ENCODE measurements at places on chromosomes 7 and 10.

DNA sequence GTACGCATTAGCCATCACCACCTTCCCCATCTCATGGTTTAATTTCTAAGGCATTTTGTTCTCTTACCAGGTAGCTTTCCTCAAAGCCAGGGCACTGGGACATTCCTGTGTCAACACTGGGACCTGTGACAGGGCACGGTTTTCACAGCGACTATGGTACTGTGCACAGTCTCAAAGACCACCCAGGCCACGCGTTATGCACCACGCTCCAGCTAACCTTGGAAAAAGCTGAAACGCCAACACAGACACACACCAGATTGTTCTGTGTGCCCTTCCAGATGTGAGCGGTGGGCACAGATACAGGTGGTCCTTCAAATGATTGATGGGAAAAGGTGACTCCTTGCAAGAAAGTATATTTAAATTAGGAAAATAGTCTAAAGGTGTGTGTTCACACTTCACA is 337.3 kb downstream of the WDR37 start:
- DNase-seq: no peak

DNA sequence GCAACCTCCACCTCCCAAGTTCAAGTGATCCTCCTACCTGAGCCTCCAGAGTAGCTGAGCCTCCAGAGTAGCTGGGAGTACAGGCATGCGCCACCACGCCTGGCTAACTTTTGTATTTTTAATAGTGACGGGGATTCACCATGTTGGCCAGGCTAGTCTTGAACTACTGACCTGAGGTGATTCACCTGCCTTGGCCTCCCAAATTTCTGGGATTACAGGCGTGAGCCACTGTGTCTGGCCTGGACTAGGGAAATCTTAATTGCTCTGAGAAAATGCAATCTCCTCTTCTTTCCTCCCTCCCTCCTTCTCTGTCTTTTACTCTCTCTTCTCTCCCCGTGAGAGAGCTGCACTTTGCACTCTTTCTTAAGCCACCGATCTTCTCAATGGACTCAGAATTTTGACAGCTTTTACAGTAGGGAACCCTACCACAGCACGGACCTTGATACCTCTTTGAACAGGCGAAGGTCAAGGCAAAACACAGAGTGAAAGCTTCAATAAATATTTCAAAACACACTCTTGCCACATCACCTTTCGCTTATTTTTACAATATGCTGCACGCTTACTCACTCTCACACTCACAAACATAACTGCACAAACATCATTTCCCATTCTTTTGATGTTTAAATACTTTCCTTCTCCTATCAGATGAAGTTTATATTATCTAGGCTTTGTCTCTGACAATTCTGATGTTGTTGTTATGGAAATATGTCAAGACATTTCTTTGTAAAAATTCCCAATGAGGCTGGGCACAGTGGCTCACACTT is 173.4 kb upstream of the NRP1 start:
- DNase-seq: no peak

DNA sequence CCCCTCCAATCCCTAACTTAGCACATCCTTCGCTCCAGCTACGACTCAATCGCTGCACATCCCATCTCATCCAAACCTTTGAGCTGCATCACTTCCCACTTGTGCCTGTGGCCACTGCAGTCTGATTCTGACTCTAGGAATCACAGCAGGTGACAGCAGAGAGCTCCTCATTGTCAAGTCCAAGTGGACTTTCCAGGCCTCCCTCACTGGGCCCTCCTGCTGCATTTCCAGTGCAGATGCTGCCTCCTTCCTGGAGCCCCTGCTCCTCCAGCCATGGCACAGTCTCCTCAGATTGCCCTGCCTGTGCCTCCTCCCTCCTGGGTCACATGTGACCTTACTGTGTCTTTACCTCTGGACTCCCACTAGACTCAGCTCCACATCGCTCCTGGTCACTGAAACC is 157.3 kb downstream of the USP6NL start:
- DNase-seq: no peak

DNA sequence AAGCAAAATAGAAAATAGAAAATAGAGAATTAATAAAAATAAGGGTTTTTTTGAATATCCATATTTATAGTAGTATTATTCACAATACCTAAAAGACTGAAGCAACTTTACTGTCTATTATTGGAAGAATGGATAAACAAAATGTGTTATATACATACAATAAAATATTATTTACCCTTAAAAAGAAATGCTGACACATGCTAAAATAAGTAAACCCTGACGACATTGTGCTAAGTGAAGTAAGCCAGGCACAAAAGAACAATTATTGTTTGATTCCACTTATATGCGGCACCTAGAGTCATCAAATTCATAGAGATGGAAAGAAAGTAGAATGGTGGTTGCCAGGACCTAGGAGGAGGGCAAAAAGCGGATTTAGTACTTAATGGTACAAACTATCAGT is 39.0 kb downstream of the LRRC17 start:
- no peak for DNase-seq

DNA sequence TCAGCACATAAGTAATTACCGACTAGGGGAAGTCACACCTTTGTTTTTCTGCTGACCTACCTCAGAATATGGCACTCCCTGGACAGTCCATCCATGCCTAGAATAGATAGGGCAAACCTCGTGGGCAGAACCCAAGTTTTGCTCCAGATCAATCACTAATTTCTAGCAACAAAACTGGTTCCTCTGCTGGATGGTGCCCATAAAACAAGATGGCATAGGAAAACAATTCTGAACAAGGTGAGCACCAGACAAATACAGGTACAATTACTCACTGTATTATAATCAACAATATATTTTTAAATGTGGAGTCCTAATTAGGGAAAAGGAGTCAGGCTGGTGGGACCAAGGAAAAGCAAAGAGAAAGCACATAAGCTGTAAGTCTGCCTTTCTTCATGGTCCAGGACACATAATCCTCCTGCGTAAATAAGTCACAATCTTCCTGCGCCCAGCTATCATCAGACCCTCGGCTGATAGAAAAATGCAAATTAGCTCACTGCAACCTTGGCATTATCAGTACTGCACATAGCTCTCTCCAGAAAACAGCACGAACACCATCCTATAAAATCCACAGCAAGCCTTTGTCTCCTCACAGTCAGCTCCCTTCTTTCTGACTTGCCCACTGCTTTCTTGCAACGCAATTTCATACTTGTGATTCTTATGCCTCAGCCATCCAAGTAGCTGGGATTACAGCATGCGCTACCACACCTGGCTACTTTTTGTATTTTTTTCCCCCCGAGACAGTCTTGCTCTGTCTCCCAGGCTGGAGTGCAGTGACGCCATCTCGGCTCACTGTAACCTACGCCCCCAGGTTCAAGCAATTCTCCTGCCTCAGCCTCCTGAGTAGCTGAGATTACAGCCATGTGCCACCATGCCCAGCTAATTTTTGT is 15.1 kb downstream of the URGCP start:
- DNase-seq: no peak

DNA sequence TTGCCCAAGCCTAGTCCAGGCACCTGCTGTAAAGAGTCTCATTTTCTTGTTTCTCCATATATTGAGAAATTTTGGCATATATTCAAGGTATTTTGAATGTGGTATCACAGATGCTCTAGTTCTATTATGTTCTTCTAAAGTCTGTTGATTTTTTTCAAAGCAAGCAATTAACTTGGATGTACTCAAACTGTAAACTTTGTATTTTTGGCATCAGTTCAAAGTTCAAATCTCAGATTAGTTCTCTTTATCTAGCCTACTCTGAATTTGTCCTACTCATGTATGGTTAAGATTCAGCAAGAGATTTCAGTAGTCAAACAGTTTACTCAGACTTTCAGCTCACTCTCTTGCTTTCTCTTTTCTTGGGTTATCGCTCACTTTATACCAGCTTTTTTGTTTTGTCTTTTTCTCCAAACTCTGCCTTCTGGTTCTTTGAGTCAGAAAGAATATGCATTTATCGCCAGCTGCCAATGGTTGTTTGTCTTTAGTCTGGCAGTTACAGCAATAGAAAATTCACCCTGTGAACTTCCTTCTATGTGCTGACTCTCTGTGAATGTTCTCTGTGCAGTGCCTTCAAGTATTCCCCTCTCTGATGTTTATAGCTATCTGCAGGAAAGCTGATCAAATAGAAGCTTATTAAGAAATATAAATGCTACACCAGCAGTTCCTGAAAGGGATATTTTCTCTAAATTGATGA is 56.0 kb downstream of the ANKRD7 start:
- no peak for DNase-seq

- DNase-seq: no peak
Observed at GRCh38 chr10:77603534-77603927, 34.1 kb downstream of the KCNMA1 start.

- no peak for DNase-seq
Observed at GRCh38 chr7:151665368-151665767, 145.7 kb upstream of the RHEB start.

- no peak for DNase-seq
Observed at GRCh38 chr10:43190775-43191174, 52.5 kb downstream of the CSGALNACT2 start.

DNA sequence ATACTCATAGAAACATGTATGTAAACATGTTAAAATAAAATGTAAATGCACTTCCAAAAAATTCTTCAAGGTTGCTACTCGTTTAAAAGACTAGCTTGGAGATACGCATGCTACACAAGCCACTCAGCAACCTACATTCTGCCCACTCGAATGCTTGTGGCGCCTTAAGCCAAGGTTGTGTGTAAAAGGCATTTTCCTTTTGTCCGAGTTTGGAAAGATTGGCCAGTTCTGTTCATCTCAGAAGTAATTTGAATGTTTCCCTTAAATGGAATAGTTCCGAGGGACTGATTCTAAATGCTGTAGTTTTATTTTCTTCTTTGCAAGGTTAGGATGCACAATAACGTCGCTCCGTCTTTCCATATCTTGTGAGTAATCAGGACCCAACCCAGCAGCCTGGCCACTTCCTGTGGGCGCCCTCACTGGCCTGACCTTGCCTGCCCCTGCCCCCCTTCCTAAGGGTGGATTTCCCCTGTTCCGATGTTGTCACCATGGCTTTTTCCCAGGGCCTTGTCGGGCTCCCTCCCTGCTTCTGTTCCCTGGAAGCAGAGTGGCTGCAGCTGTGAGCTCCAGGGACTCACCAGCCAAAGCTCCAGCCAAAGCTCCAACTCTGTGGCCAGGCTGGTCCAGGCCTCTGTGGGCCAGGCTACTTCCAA is 70.6 kb downstream of the PTPRE start:
- DNase-seq: no peak

DNA sequence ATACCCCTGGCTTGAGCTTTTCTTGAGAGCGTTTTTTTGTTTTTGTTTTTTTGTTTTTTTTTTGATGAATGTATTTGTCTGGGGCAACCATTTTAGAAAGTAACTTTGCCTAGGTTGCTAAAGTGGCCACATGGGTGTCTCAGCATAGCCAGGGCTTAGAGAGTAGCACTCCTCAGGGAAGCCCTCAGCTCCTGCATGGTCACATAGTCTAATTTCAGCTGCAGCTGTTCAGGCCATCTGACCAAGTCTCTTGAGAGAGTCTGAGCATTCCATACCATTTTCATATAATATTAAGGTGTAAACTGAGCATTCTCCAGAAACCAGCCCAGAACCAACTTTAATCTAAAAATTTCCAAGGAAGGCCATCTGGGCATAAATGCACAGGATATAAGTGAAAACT is 186.4 kb downstream of the NPSR1 start:
- DNase-seq: no peak

- DNase-seq: no peak
Observed at GRCh38 chr7:30931161-30931928, 19.7 kb downstream of the AQP1 start.

- no peak for DNase-seq
Observed at GRCh38 chr10:117492504-117492903, 50.0 kb upstream of the EMX2 start.

DNA sequence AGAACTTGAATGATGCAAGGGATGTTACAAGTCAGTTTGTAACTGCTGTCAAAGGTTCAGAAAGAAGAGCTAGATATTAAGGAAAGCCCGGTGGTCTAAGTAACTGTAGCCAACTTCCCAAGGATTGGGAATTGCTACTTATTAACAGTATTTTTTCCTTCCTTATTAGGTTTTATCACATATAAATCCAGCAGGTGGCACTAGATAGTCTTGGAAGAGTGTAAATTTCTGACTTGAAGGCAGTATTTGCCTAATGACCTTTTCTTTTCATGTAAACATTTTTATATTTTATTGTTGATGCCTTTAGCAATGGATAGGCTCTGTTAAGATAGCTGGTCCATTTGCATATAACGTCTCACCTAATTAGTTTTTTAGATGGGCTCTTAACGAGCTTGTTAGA is 51.2 kb downstream of the ANLN start:
- no peak for DNase-seq

DNA sequence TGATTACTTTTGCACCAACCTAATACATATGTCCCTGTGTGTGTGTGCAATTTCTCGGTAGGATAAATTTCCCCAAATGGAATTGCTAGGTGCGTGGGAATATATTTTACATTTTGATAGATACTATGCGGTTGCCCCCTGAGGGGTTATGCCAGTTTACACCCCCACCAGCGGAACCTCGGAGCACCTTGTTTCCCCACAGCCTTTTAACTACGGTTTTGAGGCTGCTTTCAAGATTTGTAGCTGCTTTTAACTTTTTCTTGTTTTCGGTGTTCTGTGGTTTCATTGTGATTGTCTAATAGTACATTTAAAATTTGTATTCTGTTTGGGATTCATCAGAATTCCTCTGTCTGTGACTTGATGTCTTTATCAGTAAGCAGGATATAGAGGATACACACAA is 22.0 kb downstream of the PROSER2 start:
- DNase-seq: no peak

- DNase-seq: no peak
Observed at GRCh38 chr10:75070961-75071428, 40.5 kb upstream of the SAMD8 start.

GRCh38 chr7:3558400-3558799 is 257.3 kb downstream of the SDK1 start:
- DNase-seq: no peak

GRCh38 chr10:24526085-24526649 is 197.5 kb downstream of the ARHGAP21 start:
- no peak for DNase-seq

DNA sequence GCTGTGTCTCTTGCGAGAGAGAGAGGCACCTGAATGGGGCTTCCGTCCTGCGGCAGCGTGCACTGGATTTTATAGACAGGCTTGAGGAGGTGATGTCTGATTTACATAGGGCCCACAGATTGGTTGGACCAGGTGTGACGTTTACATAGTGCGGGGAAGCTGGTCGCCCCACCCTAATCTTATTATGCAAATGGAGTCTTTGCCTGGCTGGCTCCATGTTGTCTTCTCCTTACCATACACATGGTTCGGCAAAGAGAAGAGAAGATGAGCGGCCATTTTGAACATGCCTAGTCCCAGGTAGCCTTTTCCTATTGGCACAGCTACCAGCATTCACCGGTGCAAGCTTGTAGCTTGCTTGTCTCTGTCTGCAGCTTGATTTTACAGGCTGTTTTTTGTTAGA is 238.5 kb upstream of the GALNT17 start:
- DNase-seq: no peak

DNA sequence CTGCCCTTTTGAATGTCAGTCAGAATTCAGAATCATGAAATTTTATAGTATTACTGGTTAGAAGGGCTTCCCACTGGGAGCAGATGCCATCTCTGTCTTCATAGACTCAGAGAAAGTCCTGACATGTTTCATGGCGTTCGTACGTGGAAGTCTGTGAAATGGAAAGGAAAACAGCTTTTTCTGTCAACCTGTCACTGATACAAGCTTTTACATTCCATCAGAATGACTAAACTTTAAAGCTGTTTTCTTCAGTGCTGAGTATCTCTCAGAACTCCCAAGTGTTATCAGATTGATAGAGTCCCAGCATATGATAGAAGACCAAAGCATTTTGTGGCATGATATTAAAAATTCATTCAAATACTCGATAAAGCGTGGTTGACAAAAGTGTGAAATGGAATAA is 726.7 kb upstream of the GALNT17 start:
- DNase-seq: no peak

Measured in stimulated activated CD4-positive, alpha-beta T cell treated with anti-CD3 and anti-CD28 coated beads, Interleukin-12 subunit alpha, Interleukin-12 subunit beta, amount 100 ng/mL, for 4 hours (primary cell).